NCI-H187 (cell line): ENCODE measurements at places on chromosomes 4 and X.

DNA sequence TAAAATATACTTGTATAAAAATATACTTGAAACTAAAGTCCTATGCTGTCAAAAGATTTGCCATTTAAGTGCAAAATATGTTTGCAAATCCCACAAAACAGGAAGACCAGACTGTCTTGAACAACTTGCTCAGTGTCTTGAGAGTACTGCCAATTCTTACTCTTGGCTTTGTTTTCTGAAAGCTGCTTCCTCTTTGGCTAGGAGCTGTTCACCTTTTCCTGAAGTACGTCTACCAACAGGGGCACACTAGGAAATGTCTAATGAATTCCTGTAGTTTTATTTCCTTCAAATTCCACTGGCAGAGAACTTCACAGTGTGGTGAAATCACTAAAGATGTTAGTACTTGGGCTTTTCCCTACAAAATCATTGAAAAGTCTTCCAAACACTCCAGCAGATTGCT, 46.4 kb upstream of the ABCG2 start:
- no peak for DNase-seq

- no peak for DNase-seq
Measured at GRCh38 chr4:98411731-98412130, 150.5 kb downstream of the RAP1GDS1 start.

DNA sequence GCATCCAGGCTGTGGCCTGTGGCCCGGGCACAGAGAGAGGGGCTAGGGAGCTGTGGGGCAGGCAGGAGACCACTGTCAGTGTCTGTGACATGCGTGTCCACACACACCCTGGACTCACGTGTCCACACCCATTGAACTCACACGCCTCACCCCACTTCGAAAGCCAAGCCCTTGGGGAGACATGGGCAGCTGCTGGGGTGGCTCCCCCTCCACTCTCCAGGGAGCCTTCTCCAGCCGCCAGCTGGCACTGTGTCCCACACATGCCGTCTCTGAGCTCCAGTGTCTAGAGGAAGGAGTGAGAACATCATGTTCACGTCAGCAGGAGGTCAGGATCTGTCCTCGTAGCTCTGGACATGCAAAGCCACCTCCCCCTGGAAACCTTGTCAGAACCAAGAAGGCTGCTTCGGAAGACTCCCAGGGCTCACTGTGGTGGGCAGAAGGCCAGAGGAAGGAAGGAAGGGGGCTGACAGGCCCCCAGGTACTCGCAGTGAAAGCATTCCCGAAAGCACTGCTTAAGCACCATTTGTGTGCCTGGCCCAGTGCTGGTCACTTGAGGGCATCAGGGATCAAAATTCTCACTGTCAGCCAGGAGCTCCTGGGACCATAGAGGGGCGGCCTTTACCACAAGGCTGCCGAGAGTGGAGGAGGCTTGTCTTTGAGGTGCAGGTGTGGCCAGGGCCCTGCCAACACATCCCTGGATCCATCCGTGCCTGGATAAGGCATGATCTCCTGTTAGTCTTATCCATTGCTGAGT, 61.4 kb downstream of the HTRA3 start:
- no peak for DNase-seq

GRCh38 chr4:90069151-90069550, 58.0 kb upstream of the CCSER1 start:
- no peak for DNase-seq

GRCh38 chr4:56999751-57000150, 21.1 kb downstream of the POLR2B start:
- no peak for DNase-seq
